ENCODE measurements at places on chromosomes 13 and 19.

GRCh38 chr13:60108589-60108988 lies 55.1 kb downstream of the DIAPH3 start:
- no peak for DNase-seq

DNA sequence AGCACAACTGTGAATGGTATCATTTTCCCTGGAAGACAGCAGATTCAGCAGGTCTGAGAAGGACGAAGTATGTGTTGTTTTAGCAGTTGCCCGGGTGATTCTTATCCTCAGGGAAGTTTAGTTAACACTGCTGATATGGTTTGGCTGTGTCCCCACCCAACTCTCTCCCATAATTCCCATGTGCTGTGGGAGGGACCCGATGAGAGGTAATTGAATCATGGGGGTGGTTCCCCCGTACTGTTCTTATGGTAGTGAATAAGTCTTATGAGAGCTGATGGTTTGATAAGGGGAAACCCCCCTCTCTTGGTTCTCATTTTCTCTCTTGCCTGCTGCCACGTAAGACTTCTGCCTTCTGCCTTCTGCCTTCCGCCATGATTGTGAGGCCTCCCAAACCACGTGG lies 81.0 kb upstream of the UBAC2 start:
- no peak for DNase-seq

DNA sequence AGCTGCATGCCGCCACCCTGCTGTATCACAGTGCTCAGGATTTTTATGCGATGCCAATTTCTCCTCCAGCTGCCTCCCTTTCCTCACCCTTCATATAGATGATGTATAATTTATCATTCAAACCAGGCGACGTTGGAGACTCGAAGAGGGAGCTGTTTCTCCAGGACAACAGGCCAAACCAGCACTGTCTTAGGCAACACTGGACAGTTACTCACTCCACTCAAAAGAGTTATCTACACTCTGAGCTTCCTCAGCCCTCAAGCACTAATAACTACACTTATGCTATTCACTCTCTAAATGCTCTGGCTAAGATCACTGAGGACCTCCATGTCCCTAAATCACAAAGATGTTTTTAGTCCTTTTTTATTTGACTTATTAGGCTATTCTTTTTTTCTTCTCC lies 87.3 kb upstream of the RFC3 start:
- DNase-seq = no peak

DNA sequence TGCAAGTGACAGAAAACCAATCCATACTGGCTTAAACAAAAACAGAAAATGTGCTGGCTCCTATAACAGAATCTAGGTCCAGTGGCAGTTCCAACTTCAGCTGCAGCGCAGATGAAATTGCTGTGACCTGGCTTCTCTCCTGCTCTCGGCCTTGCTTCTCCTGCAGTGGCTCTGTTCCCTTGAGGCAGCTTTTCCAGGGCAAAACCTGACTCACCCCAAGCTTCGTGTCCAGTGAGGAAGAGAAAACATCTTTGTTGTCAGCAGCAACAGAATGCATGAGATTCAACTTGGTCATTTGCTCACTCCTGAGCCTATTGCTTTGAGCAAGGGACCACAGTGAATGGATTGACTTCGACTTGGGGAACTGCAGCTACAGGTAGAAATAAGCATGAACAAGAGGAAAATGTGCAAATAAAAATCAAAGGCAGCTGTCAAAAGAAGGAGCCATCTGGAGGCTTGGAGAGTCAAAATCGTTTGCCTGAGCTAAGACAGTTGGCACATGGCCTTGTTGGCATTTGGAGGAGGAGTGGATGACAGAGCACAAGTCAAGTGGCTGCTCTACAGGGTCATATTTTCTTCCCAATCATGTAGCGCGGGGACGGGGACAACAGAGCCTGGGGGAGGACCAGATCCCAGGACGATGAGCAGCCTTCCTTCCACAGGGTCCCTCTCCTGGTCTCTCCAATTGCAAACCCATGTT lies 523.4 kb downstream of the FGF9 start:
- DNase-seq = no peak

- DNase-seq = no peak
Observed at GRCh38 chr19:2494447-2495129, 18.7 kb downstream of the GADD45B start.

DNA sequence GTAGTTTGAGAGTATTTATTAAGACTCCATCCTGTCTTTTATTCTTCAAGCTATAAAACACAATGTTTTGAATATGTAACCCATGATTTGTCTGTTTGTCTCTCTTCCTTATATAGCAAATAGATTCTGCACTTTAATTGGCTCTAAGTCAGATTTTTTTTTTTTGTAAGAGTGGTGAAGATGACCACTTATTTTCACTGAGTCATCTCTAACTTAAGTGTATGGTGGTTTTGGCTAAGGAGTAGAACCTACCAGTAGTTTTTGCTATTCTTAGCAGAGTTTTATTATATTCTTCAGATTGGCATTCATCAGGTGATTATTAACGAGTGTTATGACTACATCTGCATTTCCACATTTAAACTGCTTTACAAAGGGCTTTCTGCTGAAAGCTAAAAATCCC lies 194.7 kb downstream of the LMO7 start:
- DNase-seq = no peak

DNA sequence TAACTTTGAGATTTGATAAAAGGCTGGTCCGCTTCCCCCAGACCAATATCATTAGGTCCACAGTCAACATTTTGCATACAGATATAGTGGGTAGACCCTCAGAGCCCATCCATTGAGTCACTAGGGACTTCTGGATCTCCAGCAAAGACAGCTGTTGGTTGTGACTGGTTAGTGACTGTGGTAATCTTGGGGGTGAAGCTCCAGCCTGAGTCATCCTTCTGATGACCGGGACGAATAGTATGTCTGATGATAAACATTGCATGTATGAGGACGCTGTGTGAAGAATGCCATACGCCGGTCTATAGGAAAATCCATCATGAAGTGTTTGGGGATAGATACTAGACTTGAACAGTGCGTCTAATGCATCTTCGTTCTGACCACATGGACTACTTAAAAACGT lies 307.0 kb downstream of the UQCRFS1 start:
- DNase-seq = no peak

DNA sequence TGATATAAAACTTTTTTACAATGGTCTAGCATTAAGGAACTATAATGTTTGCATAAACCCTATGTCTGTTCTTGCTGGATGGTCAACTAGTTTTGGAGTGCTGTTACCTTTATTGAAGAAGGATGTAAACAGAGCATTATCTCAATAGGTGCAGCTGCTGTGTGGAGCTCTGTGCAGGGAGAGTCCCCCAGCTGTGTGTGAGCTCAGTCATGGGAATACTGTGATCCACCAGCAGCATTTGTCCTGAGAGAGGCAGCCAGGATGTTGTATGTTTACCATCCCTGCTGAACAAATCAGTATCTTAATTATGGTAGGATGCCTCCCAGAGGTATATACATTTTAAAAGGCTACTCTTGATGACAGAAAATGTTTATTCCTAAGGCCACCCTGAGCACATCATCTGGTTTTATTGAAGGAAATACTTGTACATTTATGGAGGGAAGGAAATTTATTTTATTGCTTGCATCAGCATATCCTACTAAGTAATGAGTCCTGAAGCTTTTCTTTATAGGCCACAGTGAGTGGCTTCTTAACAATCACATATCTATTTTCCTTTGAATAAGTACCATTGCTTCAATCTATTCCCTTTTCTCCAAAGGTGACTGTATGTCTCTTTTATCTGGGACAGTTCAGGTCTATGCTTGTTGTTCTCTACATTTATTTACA lies 11.7 kb downstream of the RAP2A start:
- no peak for DNase-seq

DNA sequence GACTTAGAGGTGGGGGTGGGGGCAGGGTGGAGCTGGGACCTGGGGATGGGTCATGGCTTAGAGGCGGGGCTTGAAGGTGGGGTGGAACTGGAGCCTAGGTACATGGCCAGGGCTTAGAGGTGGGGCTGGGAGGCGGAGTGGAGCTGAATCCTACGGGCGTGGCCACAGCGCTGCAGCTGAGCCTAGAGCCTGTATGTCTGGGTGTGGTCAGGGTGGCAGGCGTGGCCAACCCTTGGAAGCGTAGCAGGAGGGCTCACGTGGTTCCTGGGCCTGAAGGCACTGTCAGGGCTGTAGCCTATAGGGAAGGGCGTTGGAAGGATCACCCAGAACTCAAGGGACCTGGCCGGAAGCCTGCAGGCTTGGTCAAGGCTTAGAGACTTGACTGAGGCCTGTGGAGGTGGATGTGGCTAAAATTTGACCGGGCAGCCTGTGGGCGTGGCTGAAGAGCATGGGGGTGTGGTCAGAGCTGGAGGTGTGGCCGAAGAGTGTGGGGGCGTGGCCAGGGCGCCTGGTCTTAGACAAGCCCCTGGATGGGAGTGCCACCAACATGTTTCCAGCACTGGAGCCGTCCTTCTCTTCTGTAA lies 24.3 kb downstream of the COLGALT1 start:
- DNase-seq = no peak

DNA sequence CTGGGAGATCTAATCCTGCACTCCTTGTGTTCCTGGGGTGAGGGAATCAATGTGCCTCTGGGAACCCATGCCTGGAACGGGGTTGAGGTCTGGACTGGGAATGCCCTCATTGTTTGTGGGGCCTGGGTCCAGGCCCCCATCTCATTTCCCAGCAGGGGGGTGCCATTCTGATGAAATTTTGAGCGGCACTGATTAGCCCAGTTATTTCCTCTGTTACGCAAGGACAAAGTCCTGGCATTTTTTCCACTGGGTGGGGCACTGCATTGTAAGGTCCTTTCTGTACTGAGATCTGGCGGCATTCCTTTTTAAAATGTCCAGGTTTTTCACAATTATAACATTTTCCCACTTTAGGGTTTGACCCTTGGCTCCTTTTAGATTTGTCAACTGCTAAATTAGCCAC lies 14.8 kb downstream of the FPR3 start:
- no peak for DNase-seq

GRCh38 chr19:2123682-2124387 lies 27.1 kb downstream of the IZUMO4 start:
- no peak for DNase-seq

GRCh38 chr13:23985060-23985459 lies 87.8 kb upstream of the C1QTNF9B start:
- no peak for DNase-seq

DNA sequence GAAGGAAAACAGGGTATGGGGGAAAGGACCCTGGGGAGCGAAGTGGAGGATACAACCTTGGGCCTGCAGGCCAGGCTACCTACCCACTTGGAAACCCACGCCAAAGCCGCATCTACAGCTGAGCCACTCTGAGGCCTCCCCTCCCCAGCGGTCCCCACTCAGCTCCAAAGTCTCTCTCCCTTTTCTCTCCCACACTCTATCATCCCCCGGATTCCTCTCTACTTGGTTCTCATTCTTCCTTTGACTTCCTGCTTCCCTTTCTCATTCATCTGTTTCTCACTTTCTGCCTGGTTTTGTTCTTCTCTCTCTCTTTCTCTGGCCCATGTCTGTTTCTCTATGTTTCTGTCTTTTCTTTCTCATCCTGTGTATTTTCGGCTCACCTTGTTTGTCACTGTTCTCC lies 2.7 kb downstream of the KLK3 start:
- DNase-seq = no peak

Measured in NCI-H1105 (cell line).